ENCODE measurements at places on chromosomes 13 and 19.
A peak's percentile ranks its signal among the peaks of the same experiment; 100 is the strongest.

DNA sequence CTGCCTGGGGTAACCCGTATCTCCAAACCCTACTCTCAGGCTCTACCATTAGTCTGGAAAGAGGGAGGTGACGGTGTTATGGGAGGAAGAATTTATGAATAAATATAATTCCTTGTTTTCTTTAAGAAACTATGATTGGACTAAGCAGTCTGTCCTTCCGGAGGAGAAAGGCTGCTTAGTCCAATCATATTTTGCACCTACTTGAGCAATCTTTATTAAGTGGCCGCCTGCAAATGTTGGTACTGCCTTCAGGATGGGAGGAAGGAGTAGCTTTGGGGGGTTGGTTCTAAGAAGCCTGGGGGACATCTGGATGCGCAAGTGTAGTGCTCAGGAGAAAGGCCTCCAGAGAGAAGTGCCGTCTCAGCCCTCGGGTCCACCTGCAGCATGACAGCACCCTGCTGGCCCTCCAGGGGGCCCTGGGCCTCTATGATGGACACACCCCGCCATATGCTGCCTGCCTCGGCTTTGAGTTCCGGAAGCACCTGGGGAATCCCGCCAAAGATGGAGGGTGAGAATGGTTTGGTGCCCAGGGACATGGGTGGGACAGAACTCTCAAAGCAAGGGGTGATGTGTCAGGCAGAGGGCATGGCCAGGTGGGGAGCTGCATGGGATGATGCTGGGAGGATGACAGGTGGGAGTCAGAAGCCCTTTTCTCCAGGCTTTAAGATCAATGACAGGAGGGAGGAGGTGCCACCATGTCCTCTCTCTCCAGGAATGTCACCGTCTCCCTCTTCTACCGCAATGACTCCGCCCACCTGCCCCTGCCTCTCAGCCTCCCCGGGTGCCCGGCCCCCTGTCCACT, 4.1 kb downstream of the ACP4 start:
- ATAC-seq = peak; percentile 10

DNA sequence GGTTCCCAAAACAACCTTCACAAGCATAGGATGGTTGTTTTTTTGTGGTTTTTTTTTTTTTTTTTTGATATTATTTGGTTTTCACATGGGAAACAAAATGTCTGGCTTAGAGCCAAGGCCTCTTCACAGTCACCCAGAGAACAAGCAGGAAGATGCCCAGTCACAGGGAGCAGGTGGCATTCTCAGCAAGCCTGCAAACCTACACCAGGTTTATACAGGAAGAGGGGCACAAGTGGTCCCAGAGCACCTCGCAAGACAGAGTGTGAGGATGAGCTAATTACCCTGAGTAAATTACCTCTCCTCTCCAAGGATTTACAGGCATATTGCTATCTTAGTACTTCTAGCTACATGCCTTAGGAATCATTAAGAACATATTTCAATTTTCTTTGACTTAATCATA, 1375.6 kb downstream of the EFNB2 start:
- ATAC-seq = no peak

GRCh38 chr13:110012102-110012739, 225.8 kb upstream of the IRS2 start:
- ATAC-seq = no peak

GRCh38 chr13:32783067-32783466, 196.8 kb downstream of the PDS5B start:
- peak; percentile 77 for ATAC-seq

GRCh38 chr13:27972478-27972820, 3.3 kb upstream of the CDX2 start:
- no peak for ATAC-seq

- ATAC-seq = no peak
Observed at GRCh38 chr13:89627996-89628395, 1719.5 kb upstream of the MIR17HG start.

DNA sequence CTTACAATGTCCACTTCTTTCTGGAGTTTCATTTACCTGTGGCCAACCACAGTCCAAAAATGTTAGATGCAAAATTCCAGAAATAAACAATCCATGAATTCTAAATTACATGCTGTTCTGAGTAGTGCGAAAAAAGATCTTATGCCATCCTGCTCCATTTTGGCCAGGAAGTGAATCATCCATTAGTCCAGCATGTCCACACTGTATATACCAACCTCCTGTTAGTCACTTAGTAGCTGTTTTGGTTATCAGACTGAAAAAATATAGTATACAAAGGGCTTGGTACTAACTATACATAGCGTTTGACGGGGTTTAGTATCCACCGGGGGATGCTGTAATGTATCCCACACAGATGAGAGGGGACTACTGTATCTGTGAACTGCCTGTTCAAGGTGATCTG, 618.0 kb upstream of the ARGLU1 start:
- ATAC-seq = no peak

DNA sequence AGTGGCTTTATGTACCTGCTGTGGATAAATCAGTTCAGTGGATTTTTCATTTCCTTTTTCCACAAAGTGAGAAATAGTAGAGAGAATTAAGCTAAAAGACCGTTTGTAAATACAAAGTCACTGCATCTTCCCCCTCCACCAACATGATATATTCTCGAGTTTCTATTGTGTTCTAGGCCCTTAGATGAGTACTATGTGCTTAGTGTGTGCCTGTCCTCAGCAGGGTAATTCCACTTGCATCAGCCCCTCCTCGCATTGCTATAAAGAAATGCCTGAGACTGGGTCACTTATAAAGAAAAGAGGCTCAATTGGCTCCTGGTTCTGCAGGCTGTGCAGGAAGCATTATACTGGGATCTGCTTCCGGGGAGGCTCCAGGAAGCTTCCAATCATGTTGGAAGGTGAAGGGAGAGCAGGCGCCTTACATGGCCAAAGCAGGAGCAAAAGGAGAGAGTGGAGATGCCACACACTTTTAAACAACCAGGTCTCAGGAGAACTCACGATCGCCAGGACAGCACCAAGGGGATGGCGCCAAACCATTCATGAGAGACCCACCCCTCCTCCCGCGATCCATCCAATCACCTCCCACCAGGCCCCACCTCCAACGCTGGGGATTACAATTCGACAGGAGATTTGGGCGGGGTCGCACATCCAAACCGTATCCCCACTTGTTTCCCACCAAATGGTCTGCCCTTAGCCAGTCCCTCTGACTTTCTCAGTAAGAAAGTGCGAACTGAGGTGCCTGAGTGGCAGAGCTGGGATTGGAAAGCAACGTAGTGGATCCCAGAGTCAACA, 102.3 kb upstream of the ABCC4 start:
- peak; percentile 4 for ATAC-seq

- no peak for ATAC-seq
Observed at GRCh38 chr13:41707194-41707821, 250.0 kb downstream of the RGCC start.
